ENCODE measurements at places on chromosomes 2 and 18. TPM values are rescaled to one million over a fixed set of nuclear protein-coding genes. Genes with fewer than 3 reads are reported as not detected.

DNA sequence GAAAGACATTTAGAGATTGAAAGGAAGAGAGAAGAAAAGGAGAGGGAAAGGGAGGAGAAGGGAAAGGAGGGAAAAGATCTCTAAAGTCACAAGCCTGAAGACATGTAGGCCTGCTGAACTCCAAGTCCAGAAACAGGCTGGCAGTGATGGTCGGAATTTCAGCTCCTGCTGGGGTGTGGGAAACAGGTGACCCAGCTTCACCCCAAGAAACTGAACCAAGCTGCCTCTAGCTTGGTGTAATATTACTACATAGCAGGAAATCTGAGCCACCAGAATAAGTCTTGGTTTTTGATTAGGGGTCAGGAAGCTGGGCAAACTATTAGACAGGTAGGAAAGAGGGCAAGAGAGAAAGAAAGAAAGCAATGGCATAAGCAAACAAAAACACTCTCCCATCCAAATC, 185.8 kb downstream of the PDE11A start:
- no peak for DNase-seq

GRCh38 chr2:192424243-192424642, 229.5 kb upstream of the TMEFF2 start:
- no peak for DNase-seq

DNA sequence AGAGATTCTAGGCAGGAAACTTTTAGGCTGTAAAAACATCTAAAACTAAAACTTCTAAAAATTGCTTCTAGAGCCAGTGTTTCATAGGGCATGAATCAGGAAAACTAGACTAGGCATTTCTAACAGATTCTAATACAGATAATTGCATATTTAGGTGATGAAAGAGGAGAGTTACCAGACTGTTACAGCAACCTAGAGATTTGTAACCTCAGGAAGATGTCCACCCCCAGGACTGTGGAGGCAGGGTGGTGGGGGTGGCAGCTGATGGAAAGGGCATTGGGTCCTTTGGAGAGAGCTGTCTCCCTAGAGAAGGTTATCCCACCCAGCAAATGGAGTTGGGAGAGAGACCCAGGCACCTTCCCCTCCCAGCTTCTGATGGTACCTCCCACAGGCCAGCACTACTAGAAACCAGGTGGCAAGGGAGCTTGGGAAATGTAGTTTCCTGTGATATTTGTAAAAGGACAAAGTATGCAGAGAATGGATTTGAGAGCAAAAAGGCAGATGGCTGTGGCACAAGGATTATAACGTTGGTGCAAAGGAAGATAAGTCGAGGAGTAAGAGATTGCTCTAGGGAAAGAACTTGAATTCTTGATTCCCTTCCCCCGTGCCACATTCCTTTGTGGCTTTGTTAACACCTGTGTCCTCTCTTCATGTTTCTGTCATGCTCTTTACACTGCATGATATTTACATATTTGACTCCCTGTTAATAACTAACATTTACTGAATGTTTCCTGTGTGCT, 75.6 kb upstream of the MGAT5 start:
- DNase-seq = no peak

GRCh38 chr2:168194784-168195522, 52.4 kb downstream of the STK39 start:
- DNase-seq = peak; percentile 40

GRCh38 chr18:44309185-44309584, 371.5 kb upstream of the SETBP1 start:
- no peak for DNase-seq

DNA sequence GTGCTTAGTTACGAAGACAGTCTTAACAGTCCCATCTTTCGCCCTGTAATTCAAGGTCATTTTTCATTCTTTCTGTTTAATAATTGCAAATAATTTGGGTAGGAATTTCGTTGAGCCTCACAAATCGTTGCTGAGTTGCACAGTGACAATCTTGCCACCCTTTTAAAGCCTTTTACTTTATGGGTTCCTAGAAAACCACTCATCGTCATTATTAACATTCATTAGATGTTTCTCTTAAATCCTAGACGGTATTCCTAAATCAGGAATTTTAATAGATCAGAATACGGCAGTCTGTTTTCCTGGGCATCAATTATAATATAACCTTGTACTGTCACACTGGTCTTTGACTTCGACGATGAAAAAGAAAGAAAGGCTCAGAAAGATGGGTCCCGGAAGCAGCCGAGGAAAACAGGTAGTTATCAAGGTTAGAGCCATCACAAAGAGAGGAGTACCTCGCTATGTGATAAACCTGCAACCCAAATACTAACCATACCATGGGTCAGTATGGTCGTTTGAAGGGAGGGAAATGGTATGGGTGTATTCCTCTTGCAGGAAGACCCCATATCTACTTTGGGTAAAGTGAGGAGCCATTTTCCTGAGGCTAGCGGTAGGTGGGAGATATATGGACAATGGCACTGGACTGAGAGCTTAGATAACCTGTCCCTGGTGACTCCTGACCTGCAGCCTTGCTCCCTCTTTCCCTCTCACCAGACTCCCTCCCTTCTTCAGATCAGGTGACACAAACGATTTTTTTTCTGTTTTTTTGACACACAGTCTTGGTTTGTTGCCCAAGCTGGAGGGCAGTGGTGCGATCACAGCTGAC, 981 bp upstream of the SF3B1 start:
- no peak for DNase-seq

- no peak for DNase-seq
These were observed 11.8 kb downstream of the SLC3A1 start for GRCh38 chr2:44286884-44287638.

DNA sequence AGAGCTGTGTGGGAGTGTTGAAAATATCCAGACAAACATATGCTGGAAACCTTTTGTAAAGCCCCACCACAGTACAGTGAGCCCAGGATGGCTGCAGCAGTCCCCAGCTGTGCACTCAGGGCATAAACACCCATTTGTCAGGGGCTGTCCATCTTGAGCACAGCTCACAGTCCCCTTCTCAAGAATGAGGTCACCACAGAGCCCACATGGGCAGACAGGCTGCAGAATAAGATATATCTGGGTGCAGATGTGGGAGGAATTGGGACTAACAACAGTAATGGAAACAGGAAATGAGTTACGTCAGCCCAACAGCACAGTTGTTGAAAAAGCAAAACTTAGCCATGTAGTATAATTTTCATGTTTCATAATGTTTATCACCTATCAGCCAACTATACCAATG, 219.6 kb downstream of the ETAA1 start:
- DNase-seq = peak; percentile 28

DNA sequence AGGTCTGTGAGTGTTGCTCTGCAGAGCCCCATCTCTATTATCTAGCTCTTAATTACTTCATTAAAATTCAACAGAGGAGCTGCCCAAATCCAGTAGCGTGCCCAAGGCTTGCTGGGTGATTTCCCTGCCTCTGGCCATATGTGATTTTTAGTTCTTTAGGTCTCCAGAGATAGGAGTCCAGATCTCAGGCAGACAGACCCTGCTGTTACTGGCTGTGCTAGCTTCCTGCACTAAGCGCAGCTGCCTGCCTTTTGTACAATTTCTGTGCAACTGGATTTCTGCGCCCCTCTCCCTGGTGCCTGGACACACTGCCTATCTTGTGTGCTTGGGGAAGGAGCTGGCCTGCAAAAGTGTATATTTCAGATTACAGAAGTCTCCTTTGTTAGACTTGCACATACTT, 136.5 kb downstream of the TDRD15 start:
- no peak for DNase-seq

- no peak for DNase-seq
These were observed 48.4 kb downstream of the ATP8B1 start for GRCh38 chr18:57754577-57755338.

DNA sequence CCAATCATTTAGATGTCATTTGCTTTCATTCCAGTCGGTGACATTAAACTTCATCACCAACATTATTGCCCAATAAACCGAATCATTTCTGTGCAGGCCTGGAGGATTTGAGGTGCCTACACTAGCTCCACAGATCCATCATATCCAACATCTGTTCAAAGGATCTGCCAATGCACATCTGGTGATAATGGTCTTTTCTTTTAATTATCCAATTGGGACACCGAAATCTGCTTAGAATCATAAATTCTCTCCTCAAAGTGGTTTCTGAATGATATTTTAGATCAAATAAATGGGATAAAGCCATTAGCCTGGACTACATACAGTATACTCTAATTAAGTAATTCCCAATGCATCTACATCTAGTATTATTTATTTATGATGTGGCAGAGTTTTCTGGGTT, 85.6 kb downstream of the ABCA12 start:
- no peak for DNase-seq

The RNF125 gene
- 1.6 TPM for total RNA-seq

The PKDCC gene
- total RNA-seq = 1.8 TPM

The GMCL1 gene
- 11.3 TPM for total RNA-seq

The DPP10 gene
- not detected for total RNA-seq

The LHCGR gene
- not detected for total RNA-seq

All from RPMI7951 (cell line).